ENCODE measurements at places on chromosomes 5 and 9. TPM values are rescaled to one million over a fixed set of nuclear protein-coding genes. Genes with fewer than 3 reads are reported as not detected.

DNA sequence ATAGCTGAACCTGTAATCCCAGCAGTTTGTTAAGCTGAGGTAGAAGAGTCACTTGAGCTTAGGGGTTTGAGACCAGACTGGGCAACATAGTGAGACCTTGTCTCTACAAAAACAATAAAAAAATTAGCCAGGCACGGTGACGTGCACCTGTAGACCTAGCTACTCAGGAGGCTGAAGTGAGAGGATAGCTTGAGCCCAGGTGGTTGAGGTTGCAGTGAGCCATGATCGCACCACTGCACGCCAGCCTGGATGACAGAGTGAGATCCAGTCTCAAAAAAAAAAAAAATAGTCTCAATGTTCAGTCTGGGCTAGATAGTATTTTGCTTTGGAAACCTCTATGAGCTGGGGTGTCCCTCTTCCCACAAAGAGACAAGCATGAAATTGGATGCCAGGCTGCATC lies 51.9 kb upstream of the IQGAP2 start:
- DNase-seq, result no peak

DNA sequence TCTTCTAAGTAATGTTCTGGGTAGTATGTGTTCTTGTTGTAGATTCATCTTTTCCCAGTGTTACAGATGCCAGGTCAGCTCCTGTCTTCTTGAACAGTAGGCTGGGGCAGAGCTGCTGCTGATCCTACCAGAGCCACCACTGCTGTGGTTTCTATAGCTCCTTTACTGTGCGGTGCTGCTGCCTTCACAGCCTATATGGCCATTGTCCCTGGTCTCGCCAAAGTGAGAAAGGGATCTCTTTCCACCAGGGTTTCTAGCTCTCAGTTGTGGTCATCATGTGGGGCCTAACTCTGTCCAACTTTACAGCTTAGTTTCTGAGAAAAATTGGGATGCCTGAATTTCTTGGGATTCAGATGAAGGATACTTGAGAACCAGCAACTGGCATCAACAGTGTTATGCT lies 70.9 kb upstream of the CER1 start:
- DNase-seq, result no peak

- no peak for DNase-seq
These were observed 211.3 kb downstream of the DCP2 start for GRCh38 chr5:113187906-113188305.

- DNase-seq, result no peak
These were observed 268.9 kb downstream of the ZNF608 start for GRCh38 chr5:124477577-124477976.

DNA sequence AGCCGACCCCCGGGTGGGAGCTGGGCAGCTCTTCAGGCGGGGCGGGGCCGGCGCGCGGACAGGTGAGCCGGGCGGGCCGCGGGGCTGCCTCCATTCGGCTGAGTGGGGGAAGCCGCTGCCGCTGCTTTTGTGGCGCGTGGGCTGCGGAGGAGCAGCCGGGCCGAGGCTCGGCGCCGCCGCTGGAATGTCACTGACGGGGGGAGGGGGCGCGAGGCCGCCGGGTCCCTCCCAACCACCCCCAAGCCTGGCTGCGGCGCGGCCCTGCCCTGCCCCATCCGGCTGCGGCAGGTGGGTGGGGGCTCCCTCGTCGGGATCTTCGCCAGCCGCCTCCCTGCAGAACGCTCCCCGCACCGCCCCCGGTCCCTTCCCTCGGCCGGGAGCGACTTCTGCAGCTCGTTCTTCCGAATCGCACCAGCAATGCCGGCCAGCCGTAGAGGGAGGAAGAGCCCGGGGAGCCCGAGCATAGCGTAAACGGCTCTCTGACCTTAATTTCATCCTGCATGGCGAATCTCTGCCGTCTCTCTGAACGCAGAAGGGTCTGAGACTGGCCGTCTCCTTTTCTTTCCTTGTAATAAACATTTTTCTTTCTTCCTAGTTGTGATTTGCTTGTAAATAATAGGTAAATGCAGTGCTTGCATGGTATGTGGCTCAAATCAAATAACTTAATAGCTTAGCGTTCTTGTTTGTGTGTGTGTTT lies 505 bp downstream of the SPTAN1 start:
- DNase-seq, result peak; percentile 63

Gene LCN12
- 36.4 TPM for total RNA-seq

GRCh38 chr5:33343676-33344327 lies 97.0 kb upstream of the TARS1 start:
- DNase-seq, result no peak

Gene ABCA1
- 47.2 TPM for total RNA-seq

- DNase-seq, result peak; percentile 72
These were observed 5.9 kb downstream of the NFIL3 start for GRCh38 chr9:91417602-91418214.

- DNase-seq, result no peak
These were observed 38.1 kb downstream of the ITGA1 start for GRCh38 chr5:52825826-52826225.

Gene CDC20B
- not detected for total RNA-seq

- no peak for DNase-seq
These were observed 130.9 kb downstream of the NFIB start for GRCh38 chr9:14183001-14183400.

Gene SGTB
- total RNA-seq, result 3.3 TPM

GRCh38 chr5:170732685-170733084 lies 50.8 kb upstream of the GABRP start:
- no peak for DNase-seq

Gene FGF1
- 0.56 TPM for total RNA-seq

Gene CHSY3
- total RNA-seq, result 1.2 TPM

Gene NR2F1
- 12.1 TPM for total RNA-seq

DNA sequence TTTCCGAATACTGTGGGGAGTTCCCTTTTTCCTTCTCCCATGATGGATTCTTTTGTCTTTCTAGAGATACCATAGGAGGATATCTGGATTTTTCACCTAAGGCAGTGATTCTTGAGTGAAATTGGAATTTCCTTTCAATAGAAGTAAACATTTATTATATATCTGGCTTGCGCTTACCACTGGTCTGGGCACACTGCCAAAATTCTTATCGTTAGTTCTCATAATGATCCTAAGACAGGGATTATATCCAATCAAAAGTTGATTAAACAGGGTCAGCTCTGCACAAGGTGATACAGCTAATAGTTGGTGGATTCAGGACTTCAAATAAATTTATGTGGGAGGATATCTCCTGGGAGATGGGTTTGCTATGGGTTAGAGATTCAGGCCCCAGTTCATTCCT lies 9.6 kb downstream of the TLE4 start:
- no peak for DNase-seq

Gene NUTM2G
- total RNA-seq, result not detected

DNA sequence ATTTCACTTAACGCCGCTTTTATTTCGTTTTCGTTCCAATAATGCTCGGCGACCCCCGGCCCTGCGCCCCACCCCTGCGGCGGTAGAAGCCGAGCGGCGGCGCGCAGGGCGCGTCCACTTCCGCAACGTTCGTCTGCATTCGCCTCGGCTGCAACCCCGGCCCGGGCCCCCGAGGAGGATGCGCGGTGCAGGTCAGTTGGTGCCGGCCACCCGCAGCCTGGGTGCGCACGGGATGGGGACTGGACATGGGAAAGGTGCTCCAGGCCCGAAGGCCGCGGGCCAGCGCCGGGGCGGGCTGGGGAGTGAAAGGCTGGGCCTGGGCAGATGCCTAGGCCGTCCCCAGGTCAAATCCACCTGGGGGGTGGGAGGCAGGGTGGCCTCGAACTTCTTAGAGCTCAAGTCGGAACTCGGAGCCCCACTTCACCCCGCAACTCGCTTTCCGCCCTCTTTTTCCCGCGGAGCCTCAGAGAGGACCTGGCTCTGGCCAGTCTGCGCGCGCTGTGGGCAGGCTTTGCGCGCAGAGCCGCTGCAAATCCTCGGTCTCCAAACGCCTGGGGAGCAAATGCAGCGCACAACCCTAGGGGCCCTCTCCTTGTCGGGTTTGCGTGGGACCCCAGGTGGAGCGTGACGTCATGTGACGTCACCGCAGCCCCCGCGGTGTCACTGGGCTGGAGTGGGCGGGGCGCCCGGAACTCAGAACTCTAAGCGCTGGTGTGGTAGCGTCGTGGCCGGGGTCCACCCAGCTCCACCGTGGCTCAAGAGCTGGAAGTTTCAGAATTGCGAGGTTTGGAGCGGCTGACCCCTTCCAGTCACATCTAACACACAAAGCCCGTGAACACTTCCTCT lies 3.3 kb downstream of the TLX3 start:
- DNase-seq, result no peak

Gene LRRC19
- total RNA-seq, result 1.0 TPM

Gene KCNIP1
- not detected for total RNA-seq

DNA sequence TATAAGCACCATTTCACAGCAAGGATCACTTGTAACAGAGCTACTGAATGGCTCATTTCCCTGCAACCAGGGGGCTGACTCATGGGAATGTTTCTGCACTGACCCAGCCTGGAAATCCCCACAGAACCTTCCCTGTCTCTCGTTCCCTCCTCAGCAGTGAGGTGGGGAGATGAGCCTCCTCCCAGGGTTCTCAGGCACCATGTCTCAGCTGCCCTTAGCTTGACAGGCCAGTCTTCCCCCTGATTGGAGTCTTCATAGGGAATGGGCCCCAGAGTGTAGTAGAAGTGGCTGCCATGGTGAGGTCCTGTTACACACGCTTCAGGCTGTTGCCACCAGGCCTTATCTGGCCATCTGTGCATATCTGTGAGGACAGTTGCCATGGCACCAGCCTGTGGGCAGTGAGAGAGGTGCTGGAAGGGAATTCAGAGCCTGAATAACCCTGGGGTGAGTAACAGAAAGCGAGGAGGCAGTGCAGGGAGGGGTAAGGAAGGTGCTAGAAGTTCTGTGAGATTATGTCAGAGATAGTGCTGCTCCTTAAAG lies 324.4 kb downstream of the ENC1 start:
- DNase-seq, result no peak

- DNase-seq, result no peak
These were observed 79.6 kb downstream of the PDE4D start for GRCh38 chr5:59813761-59814536.

GRCh38 chr5:14655146-14655741 lies 9.3 kb upstream of the OTULIN start:
- no peak for DNase-seq

DNA sequence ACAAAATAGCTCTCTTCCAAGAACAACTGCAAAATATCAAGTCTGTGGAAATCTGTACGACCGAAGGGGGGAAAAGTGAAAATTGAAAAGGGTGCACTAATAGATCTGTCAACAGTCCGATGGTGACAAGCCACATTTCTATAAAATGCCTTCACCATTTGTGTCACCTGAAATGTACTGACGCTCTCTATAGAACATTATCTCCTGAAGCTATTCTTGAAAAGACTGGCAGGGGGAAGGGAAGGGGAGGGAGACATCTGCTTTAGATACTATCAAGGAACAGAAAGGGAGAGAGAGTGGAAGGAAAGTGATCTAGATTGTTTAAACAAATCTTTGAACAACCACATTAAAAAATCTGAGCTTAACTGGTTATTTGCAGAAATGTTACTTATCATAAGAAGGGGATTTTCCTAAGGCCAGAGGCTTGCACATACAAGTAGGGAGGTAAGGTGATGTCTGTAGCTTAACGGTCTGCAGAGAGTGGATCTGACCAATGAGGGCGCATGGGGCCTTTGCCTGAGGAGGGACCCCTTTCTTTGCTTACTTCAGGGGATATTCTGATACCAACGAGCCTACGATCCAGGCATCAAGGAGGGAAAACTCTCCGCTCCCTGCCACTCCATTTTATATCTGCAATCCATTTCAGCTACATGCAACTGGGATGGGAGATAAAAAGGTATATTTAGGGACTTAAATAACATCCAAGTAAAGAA lies 92.1 kb downstream of the CRB2 start:
- DNase-seq, result peak; percentile 11

GRCh38 chr9:133116346-133117231 lies 4.5 kb downstream of the RALGDS start:
- no peak for DNase-seq

DNA sequence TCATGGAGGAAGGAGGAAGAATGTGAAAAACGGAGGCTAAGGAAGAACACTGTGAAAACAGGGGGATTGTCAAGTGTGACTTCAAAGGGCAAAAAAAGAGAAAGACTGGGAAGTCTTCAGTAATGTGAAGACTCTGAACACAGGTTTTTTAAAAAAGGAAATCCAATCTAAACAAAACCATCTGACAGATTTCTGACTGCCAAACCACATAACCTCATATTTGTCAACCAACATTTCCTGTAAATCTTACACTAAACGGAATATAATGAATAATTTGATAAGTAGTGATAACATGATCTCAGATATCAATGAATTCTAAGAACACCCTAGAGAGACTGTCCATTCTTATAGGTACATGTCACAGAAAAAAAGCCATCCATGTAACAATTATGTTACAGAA lies 124.7 kb downstream of the FBN2 start:
- DNase-seq, result no peak

DNA sequence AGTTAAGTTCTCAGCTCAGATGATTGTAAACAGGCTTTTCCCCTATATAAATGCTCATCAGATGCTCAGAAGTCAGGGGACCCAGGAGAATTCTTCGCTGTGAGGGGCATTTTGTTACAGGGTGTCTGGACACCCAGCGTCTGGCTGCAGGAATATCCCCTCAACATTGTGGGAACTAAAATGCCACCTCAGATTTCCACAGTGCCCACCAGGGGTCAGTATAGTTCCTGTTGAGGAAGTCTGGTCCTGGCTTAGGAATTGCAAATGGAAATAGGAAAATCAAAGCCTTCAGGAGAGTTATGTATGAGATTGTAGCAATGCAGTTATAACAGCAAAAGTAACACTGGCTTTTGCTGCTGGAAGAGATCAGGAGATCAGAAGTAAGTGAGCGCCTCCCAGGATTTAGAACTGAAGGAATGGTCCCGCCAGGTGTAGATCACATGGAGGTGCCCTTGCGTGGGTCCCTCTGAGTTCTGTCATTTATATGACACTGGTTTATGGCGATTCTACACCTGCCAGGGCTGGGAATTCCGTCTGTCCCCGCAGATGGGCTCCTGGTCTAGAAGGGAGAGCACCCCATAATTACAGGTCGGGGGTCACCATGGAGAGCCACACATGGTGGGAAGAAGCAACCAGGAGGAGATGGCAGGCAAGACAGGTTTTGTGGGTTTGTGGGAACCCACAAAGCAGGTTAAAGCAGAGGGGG lies 47.1 kb upstream of the CTSL start:
- no peak for DNase-seq

Gene IL11RA
- total RNA-seq, result 21.5 TPM

DNA sequence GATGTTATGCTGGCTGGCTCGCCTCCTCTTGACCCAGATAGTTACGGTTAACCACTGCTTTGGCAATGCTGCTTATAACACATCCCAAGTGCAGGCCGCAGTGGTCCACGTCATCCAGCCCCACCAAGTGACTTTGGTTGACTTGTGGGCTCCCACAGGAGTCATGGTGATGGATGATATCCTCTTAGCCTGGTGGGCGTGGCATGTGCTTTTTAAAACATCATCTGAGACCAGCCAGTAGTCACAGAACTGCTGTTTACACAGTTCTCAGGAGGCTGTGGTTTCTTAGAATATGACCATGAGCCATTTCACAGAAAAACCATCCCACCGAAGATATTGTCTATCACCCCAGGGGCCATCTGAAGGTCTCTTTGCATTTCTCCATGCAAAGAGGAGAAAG lies 216.9 kb downstream of the SH3GL2 start:
- no peak for DNase-seq

Gene IL4
- not detected for total RNA-seq

- no peak for DNase-seq
These were observed 80.0 kb downstream of the AK8 start for GRCh38 chr9:132797861-132798659.

Gene ECSCR
- total RNA-seq, result 1.2 TPM
